ENCODE measurements at places on chromosomes 2 and 18.

GRCh38 chr18:8750954-8751415, 45.6 kb downstream of the MTCL1 start:
- no peak for DNase-seq

GRCh38 chr2:64492272-64492671, 31.9 kb upstream of the AFTPH start:
- no peak for DNase-seq

DNA sequence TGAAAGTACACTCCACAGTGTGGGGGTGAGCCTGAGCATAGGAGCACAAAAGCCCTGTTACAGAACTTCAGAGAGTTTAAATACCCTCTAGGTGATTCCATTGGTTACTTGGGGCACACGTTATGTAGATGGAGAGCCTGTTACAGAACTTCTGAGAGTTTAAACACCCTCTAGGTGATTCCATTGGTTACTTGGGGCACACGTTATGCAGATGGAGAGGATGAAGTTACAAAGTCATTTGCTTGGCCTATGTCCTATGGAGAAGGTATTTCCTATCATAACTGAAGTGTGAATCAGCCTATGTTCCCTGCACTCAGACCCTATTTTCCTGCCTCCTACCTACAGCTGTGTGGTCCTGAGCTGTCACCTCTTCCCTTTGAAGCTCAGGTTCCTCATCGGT, 3.8 kb upstream of the CAPN10 start:
- no peak for DNase-seq

- DNase-seq = no peak
Observed at GRCh38 chr2:177592945-177593344, 200.4 kb downstream of the AGPS start.

DNA sequence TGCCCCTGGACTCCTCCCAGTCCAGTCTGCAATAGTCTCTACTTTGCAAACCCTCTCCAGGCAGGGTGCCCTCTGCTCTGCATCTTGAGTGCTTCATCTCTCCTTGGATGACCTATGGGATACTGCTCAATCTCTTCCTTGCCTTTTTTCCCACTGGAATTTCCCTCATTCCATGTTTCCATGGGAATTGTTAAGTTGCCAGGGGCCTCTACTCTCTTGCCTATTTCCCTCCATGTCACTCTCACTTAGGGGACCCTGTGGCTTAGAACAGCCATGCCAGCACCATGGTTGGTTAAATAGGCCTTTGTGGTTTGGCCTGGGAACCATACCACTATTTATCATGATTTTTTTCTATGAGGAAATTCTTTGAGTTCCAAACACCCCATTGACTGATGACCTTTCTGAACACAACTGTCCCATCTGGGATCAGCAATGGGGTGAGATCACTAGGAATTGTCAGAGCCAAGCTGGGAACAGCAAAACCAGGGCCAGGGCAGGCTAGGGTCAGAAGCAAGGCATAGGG, 91.4 kb upstream of the RBMS1 start:
- no peak for DNase-seq

- DNase-seq = no peak
Observed at GRCh38 chr18:31819106-31819924, 58.6 kb upstream of the SLC25A52 start.

Measured in stimulated activated CD4-positive, alpha-beta T cell treated with anti-CD3 and anti-CD28 coated beads, Interleukin-1b, Interleukin-23, amount 100 ng/mL, for 24 hours (primary cell).